ENCODE measurements at places on chromosomes 11 and 22.

DNA sequence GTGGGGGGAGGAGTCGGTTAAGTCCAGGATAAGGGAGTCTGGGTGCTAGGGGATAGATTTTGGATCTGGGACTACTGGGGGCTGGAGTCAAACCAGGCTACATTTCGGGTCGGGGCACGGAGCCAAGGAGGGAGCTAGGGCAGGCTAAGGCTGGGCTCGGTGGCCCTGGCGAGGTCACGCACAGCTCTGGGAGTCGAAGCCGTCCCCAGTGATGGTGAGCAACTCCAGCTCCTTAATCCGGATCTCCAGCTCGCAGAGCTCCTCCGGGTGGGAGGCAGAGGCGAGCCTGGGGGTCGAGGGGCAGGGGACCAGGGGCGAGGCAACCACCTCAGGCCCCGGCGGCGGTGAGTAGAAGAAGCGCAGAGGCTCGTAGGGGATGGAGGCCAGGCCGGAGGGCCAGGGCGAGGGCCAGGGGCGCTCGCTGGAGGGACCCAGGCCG, 544 bp downstream of the C11orf91 start:
- no peak for DNase-seq

DNA sequence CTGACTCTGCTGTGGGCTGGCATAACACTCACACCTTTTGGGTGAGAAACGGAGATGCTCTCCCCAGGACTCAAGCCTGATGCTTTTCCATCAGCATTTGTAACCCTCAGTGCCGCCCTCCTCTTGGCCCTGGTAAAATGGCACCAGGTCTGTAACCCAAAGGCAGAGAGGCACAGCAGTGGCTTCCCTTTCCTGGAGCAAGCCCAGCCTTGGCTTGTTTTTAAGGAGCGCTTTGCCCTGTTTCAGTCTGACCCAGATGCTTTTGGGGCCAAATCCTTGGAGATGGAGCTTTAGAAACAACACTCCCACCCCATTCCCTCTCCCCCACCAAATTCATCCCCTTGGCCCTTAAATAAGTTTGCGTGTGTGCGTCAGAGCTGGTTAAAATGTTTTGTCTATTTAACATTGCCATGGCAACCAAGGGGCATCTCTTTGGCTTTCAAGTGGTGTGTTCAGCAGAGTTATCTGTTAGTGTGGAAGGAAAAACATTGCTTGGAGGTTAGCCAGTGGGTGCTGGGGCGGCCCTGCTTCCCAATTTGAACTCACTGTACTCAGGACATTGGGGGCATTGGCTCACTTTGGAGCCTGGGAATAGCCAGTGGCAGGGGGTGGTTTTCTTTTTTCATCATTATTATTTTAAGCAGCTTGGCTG, 134.1 kb downstream of the NAV2 start:
- DNase-seq: peak; percentile 41

GRCh38 chr11:17313349-17314231, 37.1 kb downstream of the NUCB2 start:
- no peak for DNase-seq

DNA sequence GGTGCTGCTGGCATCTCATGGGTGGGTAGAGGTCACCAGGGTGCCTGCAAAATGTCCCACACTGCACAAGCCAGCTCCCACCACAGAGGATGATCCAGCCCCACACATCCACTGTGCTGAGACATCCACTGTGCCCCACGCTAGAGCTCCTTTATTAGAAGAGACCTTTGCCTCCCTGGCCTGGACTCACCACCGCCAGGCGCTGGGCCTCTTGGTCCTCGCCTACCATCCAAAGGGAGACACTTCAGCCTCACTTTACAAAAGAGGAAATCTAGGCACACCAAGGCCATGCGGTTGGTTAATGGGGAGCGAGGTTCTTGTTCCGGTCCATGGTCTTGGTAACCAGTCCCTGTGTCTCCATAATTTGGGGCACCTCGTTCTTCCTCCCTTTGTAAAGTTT, 3.4 kb upstream of the ANO1 start:
- DNase-seq: no peak

DNA sequence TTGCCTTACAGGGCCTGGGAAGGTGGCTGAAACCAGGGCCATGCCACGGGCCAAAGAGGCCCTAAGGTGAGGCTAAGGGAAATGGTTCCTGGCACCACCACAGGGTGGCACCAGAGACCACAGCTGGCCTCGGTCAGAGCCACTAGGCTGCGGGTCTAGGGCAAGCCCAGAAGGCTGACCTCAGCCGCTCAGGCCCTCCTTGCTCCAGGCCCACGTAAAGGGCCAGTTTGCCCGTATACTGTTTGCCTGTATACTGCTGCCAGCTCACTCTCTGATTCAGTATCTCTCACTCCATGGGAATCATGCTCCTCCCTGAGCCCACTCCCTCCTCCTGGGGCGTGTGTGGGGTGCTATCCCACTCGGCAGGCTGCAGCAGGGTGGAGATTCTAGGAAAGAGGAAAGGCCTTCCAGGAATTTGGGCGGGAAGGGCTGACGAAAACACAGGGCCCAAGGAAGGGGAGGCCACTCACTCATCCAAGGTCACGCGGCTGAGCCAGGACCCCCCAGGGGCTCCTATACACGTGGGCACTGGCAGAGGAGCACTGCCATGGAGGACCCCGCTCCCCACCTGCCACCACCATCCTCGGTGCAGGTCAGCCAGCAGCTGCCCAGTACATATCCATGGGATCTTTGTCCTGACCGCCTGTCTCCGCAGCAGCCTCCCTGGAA, 62.4 kb downstream of the NECTIN1 start:
- peak; percentile 88 for DNase-seq

GRCh38 chr11:114438303-114438702, 964 bp upstream of the REXO2 start:
- no peak for DNase-seq

Measured in Ammon's horn (tissue), 1 donor.